Breast epithelium (tissue), 4 donors: ENCODE measurements at places on chromosomes 2 and 18.

DNA sequence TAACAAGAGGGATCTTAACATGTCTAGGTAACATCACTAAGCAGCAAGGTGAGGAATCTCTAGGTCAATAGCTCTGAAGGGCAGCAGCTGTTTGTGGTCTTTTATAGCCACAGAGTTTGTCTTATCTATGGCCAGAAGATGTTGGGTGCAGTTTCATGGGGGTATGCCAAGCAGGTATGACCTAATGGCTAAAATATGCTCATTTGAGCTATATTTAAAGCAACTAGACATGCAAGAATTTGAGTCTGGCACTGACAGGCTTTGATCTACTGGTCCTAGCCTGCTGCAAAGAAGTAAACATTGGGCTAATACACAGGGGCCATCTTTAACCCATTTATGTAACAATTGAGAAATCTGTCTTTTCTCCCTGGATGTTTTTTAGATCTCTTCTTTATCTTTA, 13.9 kb upstream of the UGP2 start:
- DNase-seq = no peak

DNA sequence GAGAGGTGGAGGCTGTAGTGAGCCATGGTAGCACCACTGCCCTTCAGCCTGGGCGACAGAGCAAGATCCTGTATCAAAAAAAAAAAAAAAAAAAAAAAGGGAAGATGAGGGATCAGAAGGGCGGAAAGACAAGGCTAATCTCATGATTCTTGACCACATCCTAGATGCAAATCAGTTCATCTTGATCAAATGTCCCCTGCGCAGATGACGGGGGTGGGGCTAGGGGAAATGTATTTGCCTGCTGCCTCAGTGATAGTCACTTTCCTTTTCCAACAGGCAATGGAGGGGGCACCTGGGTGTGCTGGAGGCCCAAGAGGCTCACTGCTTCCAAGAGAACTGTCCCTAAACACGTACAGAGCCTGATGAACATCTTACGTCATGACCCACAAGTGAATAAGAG, 3.7 kb upstream of the EMILIN2 start:
- no peak for DNase-seq

GRCh38 chr18:35029103-35029502, 12.1 kb upstream of the MAPRE2 start:
- no peak for DNase-seq

- DNase-seq = no peak
Measured at GRCh38 chr18:58893388-58894099, 28.9 kb downstream of the ZNF532 start.

DNA sequence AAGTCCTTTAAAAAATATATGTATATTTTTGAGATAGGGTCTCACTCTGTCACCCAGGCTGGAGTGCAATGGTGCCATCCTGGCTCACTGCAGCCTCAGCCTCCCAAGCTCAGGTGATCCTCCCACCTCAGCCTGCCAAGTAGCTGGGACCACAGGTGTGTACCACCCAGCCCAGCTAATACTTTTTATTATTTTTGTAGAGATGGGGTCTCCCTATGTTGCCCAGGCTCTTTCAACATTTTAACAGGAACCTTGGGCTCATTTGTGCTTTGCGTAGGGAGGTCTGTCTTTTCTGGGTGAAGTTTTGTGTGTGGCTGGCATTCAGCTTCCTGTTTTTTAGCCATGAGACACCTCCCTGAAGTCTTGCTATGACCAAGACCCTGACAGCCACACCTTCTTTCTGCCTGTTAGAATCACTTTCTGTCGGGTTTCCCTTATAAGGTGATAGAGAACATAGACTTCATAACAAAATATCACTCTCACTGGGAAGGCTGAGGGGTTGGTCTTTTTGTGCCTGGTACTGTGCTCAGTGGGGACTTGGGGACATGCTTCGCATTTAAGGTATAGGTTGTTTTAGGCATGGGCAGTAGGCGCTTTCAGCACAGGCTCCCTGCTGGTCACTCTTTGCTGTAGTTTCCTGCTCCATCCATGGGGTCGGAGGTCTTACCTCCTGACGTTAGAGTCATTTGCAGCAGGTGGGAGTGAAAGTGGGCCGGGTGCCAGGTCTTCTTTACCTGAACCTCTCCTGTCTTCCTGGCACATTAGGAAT, 3.4 kb downstream of the RAB31 start:
- DNase-seq = peak; percentile 47

DNA sequence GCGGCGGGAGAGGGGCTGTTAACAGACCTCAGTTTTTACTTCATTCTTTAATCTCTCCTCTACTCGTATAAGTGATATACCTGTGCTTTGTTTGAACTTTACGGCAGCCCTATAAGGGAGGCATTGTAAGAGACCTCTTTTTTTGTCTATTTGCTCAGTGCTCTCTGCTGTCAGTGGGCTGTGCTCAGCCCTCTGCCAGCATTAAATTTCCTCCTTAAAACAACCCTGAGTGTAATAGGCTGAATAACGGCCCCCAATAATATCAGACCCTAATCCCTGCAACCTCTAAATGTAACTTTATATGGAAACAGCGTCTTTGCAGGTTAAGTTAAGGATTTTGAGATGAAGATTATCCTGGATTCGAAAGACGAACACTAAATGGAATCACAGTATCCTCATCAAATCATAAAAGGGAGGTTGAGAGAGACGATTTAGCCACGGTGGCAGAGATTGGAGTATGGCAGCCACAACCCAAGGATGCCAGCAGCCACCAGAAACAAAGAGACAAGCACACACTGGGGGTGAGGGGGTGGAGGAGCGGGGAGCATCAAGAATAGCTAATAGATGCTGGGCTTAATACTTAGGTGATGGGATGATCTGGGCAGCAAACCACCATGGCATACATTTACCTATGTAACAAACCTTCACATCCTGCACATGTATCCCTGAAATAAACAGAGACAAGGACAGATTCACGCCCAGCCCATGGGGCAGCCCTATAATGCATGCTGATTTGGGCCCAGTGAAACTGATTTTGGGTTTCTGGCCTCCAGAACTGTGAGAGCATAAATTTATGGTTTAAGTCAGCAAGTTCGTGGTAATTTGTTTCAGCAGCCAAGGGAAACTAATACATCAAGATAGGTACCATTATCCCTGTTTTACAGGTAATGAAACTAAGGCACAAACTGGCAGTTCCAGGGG, 894 bp upstream of the FARSB start:
- DNase-seq = no peak

GRCh38 chr2:75194184-75194868, 5.0 kb downstream of the TACR1 start:
- no peak for DNase-seq

GRCh38 chr2:128638341-128639119, 319.9 kb upstream of the HS6ST1 start:
- no peak for DNase-seq

DNA sequence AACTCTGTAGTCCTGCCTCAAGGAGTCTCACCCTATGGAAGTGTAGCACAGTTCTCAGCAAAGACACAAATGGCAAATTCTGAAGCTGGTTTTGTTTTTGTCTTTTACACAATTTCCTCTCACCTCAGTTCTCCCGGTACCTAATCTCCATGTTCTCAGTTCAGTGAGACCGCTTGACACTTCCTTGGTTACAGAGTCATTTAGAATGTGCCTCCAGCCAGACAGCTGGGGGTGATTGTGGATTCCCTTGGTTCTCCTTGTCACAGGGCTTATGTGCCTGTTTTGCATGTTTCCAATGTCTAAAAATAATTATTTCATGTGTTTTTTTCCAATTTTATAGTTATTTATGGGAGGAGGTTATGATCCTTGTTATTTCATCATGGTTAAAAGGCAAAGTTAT, 379.5 kb upstream of the MAP2 start:
- DNase-seq = no peak

- no peak for DNase-seq
Measured at GRCh38 chr2:136221026-136221425, 103.1 kb upstream of the CXCR4 start.

GRCh38 chr18:8667846-8668245, 37.5 kb upstream of the MTCL1 start:
- no peak for DNase-seq

DNA sequence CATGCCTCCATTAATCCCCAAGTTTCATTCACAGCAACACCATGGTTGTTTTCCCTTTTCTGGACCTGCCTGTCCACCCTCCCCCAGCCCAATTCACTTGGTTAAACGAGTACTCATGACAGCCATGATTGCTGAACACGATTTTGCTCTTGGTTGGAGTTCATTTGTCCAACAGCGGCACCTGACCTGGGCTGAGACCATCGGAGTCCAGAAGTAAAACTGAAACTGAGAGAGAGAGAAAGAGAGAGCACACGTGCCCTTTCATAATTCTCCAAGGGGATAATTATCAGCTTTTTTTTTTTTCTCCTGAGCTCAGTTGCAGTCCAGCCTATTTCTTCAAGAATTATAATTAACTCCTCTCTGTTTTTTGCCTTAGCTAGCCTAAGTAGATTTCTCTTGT, 13.7 kb upstream of the KIF5C start:
- DNase-seq = no peak

GRCh38 chr18:36128907-36129299, 237 bp downstream of the SLC39A6 start:
- no peak for DNase-seq

GRCh38 chr2:147884830-147885229, 40.0 kb downstream of the ACVR2A start:
- DNase-seq = no peak

- no peak for DNase-seq
Measured at GRCh38 chr2:3126171-3126910, 251.3 kb downstream of the EIPR1 start.

DNA sequence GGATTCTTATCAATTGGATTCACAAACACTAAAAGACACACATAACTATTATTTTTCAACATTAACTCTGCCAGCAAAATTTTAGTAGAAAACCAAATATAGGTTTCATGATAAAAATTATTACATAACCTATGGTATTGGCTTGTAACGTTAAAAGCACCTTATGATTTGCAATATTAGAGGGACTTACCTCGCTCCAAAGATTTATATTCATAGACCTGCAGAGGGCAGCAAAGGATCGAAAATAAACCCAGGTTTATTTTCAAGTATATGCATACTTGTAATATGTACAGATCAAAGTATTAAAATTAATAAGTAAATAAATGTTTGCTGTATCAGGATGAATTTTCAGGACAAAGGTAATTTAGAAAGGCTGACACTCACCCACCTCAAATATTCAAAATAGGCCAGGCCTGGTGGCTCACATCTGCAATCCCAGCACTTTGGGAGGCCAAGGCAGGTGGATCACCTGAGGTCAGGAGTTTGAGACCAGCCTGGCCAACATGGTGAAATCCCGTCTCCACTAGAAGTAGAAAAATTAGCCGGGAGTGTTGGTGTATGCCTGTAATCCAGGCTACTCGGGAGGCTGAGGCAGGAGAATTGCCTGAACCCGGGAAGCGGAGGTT, 45.3 kb downstream of the LRPPRC start:
- no peak for DNase-seq

DNA sequence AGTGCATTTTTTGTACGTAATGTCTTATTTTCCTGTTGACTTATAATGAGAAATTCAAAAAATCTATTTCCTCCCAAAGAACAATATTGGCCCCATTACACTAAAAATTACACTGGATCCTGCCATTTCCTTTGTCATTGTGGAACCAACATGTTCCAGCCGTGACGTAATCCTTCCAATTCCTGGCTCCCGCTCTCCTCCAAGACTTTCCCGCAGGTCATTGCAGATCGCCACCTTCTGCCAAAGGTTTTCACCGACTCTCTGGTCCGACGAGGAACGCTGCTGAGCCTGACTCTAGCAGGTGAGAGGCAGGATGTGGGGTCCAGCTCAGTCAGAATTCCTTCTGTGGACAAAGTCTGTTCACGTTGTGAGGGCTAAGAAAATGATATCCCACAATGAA, 38.0 kb downstream of the PTGR3 start:
- no peak for DNase-seq

GRCh38 chr2:96537066-96537733, 648 bp downstream of the ARID5A start:
- no peak for DNase-seq

GRCh38 chr2:102615620-102616436, 3.5 kb upstream of the SLC9A2 start:
- DNase-seq = no peak

GRCh38 chr2:65562890-65563289, 130.5 kb upstream of the SPRED2 start:
- DNase-seq = no peak

- DNase-seq = no peak
Measured at GRCh38 chr2:99834426-99834825, 308.0 kb downstream of the AFF3 start.

DNA sequence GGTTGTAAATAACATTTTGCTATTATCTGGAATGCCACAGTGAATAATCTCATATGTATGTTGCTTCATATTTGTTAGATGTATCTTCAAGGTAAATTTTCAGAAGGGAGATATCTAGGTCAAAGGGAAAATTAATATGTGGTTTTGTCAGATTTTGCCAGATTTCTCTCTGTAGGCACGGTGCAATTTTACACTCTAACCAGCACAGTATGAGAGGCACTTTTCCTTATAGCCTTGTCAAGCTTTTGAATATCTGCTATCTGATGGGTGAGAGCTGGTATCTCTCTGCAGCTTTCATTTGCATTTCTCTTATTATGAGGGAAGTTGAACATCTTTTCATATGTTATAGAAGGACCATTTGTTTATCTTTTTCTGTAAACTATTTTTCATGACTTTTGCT, 175.7 kb upstream of the PGAP1 start:
- DNase-seq = no peak

DNA sequence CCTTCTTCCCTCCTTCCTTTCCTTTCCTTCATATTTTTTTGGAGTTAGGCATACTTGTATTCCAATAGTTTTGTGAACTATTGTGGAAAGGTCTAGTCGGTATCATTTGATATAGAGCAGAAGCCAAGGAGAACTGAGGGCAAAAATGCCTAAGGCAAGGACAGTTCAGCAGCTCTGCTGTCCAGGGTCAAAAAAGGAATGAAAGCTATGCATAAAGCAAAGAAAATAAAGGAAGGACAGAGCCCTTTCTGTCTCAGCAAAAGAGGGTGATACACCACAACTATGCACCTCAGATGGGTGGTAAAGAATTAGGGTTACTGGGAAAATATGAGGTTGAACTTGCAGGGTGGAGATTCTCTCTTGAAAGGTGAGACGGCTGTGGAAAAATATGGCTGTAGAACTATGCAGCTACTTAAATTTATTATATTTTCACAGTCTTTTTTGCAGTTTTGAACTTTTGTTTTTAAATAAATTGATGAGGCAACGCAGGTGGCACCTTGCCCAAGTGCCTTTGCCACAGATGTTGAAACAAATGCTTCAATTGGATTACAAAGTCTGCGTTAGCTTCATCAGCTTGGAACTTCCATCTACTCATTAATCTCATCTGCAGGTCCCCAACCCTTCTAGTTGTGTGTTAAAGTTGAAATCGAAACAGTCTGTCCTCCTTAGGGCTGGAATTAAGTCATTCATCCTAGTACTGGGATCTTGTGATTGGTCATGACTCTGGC, 20.8 kb downstream of the LHCGR start:
- no peak for DNase-seq

GRCh38 chr18:65990944-65991708, 240.3 kb downstream of the CDH7 start:
- DNase-seq = no peak
